Activated T-helper 2 cell treated with anti-CD3 and anti-CD28 coated beads, Interferon-gamma antibody, Interleukin-2, Interleukin-4, amounts not matched to agents 10 μg/mL and 5 μg/mL and 100 μg/mL, durations not matched to agents 14 hours and 24 hours and 36 hours (primary cell): ENCODE measurements at places on chromosomes 6 and 20. TPM values are rescaled to one million over a fixed set of nuclear protein-coding genes. Genes with fewer than 3 reads are reported as not detected.

Gene PTK6
- 0.32 and 0.46 TPM in 2 replicates for total RNA-seq

Gene HLA-DRB5
- 10.6 and 12.6 TPM in 2 replicates for total RNA-seq

Gene RFX6
- not detected in 2 replicates for total RNA-seq

Gene AARS2
- total RNA-seq, result 21.6 and 22.9 TPM in 2 replicates

Gene BPIFB4
- not detected in 2 replicates for total RNA-seq

Gene DYNLT2
- 1.9 and 2.1 TPM in 2 replicates for total RNA-seq

Gene SLC35F1
- 0.09 TPM in 1 of 2 replicates, not detected in the other for total RNA-seq

Gene MRS2
- total RNA-seq, result 30.5 and 31.1 TPM in 2 replicates

Gene ARMC12
- total RNA-seq, result 0.89 and 0.97 TPM in 2 replicates

Gene OOEP
- total RNA-seq, result 0.46 TPM in 1 of 2 replicates, not detected in the other

Gene SFTA2
- total RNA-seq, result not detected in 2 replicates

Gene LIN28B
- total RNA-seq, result 0.05 TPM in 2 replicates

Gene MLN
- not detected in 2 replicates for total RNA-seq

Gene FUCA2
- total RNA-seq, result 20.9 and 22.8 TPM in 2 replicates

Gene PPP2R5D
- 62.7 and 63.2 TPM in 2 replicates for total RNA-seq

Gene LPA
- total RNA-seq, result not detected in 2 replicates

Gene C6orf163
- 1.1 TPM in 2 replicates for total RNA-seq

DNA sequence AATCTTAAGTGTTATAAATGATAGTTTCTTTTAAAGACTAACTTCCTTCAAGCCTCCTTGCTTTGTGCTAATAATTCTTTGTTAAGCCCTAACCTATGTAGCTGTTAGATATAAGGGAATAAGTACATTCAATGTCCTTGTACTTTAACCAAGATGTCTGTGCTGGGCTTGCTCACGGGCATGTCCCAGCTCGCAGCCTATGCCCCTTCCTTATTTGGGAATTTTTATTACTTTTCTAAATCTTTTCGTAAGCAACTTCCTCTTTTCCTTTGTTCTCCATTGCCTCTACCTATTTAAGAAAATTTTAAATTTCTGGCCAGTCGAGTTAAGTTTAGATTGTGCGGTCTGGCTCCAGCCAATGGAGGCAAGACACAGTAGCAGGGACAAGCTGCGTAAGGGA lies 26.0 kb upstream of the CDK19 start:
- DNase-seq, result no peak

DNA sequence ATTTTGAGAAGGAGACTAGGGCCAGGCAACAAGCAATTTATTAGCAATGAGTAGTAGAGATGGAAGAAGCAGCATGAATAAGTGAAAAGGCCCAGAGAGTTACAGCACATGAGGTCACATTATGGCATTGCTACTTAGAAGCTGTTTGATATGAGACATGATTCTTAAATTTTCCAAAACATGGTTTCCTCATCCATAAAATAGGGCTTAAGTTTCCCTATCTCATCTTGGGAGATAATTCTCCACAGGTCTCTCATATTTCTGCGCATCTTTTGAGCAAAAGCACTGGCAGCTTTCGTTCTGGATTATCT lies 656.1 kb downstream of the EPHA7 start:
- no peak for DNase-seq

DNA sequence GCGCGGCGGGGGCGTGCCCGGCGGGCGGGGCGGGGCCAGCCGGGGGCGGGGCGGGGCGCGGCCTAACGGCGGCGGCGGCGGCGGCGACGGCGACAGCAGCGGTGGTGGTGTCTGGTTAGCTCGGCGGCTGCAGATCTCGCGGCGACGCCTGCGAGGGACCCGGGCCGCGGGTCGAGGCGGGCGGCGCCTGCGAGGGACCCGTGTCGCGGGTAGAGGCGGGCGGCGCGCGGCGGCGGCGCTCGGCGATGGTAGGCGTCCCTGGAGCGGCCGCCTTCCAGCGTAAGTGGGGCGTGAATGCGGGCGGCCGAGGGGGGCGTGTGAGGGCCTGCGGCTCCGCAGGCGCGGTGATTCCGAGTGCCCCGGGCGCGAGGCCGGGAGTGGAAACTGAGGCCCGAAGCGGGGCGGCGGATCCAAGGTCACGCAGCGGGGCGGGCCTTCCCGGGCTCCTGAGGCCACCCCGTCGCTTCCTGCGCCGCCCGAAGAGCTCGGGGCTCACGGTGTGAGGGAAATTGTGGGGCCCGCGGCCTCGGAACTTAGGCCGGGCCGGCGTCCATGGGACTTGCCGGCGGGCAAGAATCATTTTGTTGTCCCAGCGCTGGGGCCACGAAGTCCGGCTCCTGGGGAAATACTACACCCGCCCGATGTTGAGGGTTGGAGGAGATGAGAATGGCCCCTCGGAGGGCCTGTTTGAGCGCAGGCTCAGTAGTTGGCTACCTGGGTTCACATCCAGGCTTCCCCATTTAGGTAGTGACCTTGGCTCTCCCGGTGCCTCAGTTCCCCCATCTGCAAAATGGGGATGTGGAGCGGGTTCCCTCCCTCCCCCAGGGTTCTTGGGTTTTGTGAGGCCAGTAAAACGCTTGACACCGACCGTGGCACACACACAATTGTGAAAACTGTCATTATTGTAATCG lies at the start of gene CBFA2T2:
CBFA2T2 (plus strand) TSS at position 74 of the 911 bp plus-strand sequence; CDS start at position 246, 172 bp downstream.
- no peak for DNase-seq

- DNase-seq, result no peak
Observed at GRCh38 chr6:88982720-88983119, 19.3 kb upstream of the RNGTT start.

- no peak for DNase-seq
Observed at GRCh38 chr6:3725145-3726047, 26.1 kb downstream of the PXDC1 start.

GRCh38 chr6:48597951-48598350 lies 487.0 kb upstream of the PTCHD4 start:
- DNase-seq, result no peak

DNA sequence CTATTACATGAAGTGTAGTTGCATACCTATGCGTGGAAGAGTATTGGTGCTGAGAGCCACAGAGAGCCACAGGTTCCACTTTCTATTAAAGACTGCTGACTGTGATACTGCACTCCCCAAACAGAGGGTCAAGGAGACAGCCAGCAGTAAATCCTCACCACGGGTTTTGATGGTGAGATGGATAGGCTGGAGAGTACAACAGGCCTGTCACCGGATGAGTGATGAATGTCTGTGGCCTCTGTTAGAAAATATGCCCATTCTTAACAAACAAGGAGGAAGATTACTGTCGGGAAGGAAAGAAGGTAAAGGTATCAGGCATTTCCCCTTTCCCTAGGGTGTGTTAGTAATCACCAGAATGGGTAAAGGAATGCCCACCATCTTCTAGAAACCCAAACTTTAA lies 286.5 kb downstream of the ALDH8A1 start:
- DNase-seq, result no peak

GRCh38 chr20:25565578-25566157 lies 19.7 kb downstream of the NINL start:
- no peak for DNase-seq

GRCh38 chr6:157989541-157990289 lies 8.1 kb downstream of the SYNJ2 start:
- no peak for DNase-seq

GRCh38 chr6:108651340-108652227 lies 90.9 kb downstream of the FOXO3 start:
- no peak for DNase-seq

GRCh38 chr6:5606546-5606945 lies 345.2 kb downstream of the FARS2 start:
- no peak for DNase-seq

DNA sequence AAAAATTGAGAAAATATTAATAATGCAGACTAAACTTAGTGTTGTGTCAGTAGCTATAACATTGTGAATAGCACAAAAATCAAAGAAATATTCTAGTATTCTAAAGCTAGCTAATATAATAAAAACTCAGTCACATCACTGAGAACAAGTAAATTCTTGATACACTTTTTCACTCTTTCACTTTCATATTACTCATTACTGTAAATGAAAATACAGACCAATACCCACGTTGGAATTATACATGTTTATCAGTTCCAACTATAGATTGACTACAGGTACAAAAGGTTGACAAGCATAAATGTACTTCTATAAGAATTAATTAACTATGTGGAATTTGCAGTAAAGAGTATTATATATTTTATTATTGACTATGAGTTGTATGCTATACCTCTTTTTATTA lies 1043.4 kb upstream of the FLRT3 start:
- DNase-seq, result no peak

DNA sequence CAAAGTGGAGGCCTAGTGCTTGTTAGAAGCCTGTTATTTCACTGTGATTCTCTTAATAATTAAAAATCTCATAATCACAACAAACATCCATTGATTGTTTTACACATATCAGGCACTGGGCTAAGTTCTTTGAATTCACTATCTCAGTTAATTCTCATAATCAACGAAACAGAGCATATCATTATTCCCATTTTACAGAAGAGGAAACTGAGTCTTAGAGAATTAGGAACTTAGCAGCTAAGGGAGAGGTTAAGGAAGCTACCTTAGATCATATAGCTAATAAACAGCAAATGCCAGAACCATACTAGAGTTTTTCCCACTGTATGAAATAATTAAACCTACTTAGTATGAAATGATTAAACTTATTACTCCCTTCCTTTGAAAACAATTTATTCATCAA lies 7.0 kb downstream of the HMGN3 start:
- DNase-seq, result no peak

GRCh38 chr6:16730738-16731477 lies 30.4 kb downstream of the ATXN1 start:
- no peak for DNase-seq

DNA sequence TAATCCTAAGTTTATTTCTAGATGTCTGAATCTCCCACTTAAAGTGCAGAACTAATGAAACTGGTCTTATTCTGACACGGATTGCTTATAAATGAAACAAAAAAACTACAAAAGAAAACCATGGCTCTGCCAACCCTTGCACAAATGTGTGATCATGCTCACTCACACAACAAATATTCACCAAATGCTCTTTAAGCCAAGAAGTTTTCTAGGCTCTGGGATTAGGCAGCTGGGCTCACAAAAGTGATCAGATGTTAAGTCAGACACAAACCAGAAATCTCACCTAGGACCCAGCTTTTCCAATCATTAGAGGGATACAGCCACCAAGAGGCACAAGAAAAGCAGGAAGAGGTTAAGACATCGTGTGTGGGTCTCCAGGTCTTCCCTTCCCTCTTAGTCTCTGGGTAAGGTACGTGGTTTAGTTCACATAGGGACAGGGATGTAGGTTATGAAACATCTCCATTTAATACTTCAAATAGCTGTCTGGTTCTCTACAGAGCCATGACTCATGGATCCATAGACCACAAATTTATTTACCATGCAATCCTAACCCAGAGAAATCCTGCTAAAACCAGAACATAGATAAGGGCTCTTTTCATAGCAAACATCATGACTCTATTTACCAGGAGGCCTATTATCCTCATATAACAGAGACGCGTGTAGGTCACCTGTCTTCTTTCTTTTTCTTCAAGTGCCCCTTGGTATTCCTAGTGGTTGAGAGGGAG lies 165.2 kb downstream of the WDR27 start:
- DNase-seq, result no peak

- DNase-seq, result no peak
Observed at GRCh38 chr20:50286174-50286511, 95.5 kb downstream of the CEBPB start.

DNA sequence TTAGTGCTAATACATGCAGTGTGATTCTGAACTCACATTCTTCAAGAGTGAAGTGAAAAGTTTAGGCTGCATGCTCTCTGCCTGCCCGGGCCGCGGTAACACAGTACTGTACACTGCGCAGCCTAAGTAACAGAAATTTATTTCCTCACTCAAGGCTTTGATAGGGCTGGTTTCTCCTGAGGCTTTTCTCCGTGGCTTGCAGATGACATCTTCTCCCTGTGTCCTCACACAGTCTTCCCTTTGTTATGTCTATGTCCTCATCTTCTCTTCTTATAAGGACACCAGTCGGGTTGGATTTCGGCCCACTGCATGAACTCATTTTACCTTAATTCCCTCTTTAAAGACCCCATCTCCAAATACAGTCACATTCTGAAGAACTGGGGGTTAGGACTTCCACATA lies 51.1 kb upstream of the TMEM170B start:
- no peak for DNase-seq

DNA sequence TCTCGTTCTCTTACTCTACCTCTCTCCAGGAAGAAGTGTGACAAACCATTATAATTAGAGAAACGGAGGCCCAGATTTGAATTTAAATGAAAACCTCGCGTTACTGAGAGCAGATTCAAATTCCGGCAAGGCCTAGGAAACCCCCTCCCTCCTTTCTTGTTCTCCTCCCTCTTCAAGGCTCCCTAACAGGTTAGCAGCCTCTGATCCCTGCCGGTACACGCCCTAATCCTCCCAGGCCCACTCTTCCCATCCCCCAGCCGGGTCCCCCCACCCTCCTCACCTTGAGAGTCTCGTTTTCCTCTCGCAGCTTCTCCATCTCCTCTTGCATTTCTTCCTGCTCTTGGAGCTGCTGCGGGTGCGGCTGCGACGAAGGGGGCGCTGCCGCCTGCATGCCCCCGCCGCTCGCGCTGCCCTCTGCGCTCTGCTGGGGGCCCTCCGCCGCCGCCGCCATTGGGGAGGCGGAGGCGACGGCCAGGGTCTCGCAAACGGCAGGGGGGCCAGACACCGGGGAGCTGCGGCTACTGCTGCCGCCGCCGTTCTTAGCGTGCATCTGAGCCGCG lies 3.8 kb downstream of the MTCL3 start:
- DNase-seq, result no peak

- no peak for DNase-seq
Observed at GRCh38 chr20:2794866-2795447, 5.5 kb downstream of the CPXM1 start.

DNA sequence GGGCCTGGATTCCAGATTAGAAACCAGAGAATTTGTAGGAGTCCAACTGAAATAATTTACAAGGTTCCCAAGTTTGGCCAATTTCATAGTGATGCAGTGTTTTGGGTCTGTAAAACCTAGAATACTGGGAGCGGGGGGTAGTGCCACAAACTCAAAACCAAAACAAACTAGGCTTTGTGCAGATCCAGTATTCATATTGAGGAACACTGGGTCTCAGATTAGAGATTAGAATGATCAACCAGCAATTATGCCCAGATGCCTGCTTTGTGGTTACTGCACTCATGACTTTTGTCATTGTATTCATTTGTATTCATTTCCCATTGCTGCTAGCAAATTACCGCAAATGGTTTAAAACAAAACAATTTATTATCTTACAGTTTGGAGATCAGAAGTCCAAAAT lies 3.2 kb upstream of the NDUFAF4 start:
- no peak for DNase-seq

- no peak for DNase-seq
Observed at GRCh38 chr6:165769884-165770283, 106.8 kb upstream of the PDE10A start.

GRCh38 chr20:6265204-6265904 lies 142.5 kb upstream of the FERMT1 start:
- no peak for DNase-seq

GRCh38 chr6:100335991-100336390 lies 128.7 kb downstream of the SIM1 start:
- DNase-seq, result no peak

GRCh38 chr6:38432479-38432878 lies 207.2 kb downstream of the BTBD9 start:
- DNase-seq, result no peak
